ENCODE measurements at places on chromosomes 4 and X.

DNA sequence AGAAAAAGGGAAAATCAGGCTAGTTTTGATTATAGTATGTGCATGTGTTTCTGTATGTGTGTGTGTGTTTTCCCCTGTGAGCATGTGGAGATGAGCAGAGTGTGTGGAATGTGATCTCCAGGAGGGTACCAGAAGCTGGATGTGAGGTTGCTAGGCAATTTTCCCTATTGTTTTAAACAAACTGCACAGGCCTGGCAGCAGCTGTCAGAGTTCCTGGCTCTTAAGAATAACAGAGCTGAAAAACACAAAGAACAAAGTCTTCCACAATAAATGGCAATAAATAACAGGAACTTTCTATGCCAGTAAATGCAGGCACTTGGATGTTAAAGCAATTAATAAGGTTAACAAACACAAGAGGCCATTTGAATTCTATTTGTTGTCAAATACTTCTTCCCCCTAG lies 344.6 kb upstream of the CTSO start:
- DNase-seq: no peak

- no peak for DNase-seq
These were observed 51.3 kb downstream of the RUFY3 start for GRCh38 chr4:70772929-70773555.

- DNase-seq: no peak
These were observed 350.3 kb downstream of the NR3C2 start for GRCh38 chr4:148091896-148092295.

GRCh38 chr4:70833675-70834074 lies 6.0 kb downstream of the GRSF1 start:
- DNase-seq: no peak

- no peak for DNase-seq
These were observed 15.9 kb downstream of the CCDC149 start for GRCh38 chr4:24896977-24897376.

DNA sequence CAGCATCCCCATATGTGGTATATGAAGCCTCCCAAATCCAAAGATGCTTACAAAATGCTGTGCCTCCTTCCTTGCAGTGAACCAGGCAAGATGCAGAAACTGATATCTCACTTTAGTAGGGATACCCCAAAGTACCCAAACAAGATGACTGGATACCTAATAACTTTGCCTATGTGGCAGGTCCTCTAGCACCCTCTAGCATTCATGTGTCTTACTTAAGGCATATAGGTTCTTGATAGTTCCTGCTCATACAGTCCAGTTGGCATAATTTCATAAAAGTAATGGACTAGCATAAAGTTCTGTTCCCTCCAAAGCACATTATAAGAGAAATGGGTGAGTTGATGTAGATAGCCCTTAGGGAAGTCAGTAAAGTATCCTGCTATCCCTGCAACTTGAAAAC lies 36.8 kb upstream of the SPP1 start:
- DNase-seq: no peak

DNA sequence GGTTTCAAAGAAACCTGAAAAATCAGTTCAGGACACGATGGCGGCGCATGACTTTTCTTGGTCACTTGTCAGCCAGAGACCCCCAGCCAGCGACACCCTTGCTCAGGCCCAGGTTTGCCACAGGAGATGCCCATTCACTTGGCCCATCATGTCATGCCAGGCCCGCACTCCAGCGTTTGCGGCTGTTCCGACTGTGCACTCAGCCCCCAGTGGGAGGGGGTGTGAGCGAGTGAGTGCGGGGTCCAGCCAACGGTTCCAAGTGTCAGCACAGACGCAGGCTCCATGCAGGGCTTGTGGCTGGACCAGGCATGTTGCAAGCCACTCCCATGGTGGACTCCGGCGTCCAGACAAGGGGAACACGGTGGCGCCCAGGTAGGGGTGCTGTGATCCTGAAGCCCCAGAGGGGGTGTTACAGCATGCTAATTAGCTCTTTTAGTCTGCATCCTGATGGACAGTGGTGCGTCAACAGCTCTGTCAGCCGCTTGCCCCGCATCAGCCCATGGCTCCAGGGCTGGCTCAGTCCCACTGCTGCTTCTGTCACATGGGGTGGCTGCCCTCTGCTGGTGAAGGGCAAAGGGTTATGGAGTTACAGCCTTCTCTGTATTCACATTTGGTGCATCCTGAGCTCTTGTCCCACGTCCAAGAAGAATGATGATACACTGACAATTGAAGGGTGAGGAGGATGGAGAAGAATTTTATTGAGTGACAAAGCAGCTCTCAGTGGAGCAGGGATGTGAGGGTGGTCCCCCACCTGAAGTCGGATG lies 3.7 kb upstream of the MAEA start:
- no peak for DNase-seq

DNA sequence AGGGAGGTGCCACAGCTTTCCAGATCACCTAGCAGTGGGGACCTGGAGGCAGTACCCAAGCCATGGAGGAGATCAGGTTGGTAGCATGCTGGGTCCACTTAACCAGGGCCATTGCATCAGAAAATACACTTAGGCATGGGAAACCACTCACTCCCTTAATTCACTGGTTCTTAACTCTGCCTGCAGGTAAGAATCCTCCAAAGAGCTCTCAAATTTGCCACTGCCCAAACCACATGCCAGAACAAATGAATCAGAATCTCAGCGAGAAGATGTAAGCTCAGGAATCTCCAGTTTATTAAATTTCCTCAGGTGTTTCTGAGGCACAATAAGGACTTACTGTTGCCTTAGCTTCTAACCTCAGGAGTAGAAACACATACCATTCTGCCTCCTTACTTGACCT lies 327.7 kb upstream of the RASGEF1B start:
- no peak for DNase-seq

- DNase-seq: no peak
These were observed 324.3 kb upstream of the TAPT1 start for GRCh38 chr4:16550531-16550930.

DNA sequence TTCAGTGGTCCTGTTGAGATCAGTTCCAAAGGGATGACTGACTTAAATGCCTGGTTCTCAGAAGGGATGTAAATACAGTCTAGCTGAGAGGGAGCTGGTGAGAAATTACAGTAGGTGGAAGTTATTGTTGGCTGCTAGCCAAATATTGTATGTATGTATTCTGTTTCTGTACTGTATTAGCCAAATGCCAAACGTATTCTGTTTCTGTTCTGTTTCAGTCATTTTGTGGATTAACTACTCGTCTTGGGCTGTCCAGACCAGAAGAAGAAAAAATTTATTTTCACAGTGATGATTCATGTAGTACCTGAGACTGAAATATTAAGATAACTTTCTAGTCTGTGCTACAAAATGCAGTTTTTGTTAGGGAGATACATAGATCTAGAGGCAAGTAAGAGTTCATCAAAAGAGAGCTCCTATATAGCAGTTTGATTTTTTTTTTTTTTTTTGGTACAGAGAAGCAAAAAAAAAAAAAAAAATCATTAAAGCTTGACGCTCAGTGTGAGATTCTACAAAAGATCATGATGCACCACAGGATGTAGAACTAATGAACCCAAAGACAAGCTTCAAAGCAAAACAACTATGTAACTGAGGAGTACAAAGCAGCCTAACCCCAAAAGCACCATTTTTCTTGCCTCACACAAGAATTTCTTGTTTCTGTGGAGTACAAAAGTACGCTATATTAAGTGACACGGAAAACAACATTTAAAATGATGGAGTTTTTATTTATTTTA lies 54.8 kb downstream of the CASP6 start:
- no peak for DNase-seq

DNA sequence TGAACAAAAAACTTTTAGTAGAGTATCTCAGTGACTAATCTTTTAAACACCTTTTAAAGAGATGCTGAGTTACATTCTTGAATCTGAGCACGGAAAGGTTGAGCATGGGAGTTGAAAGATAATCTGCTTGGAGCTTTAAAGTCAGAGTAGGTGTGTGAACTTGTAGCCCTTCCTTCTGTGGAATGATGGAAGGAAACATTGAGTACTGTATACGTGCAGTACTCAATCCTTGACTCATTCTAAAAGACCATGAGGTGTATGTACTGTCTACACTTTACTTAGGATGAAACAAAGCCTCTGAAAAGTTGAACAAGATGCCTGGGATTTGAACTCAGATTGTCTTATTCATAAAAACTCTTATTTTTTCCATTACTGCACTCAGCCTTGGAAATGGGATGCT lies 3.4 kb downstream of the ENOPH1 start:
- no peak for DNase-seq

DNA sequence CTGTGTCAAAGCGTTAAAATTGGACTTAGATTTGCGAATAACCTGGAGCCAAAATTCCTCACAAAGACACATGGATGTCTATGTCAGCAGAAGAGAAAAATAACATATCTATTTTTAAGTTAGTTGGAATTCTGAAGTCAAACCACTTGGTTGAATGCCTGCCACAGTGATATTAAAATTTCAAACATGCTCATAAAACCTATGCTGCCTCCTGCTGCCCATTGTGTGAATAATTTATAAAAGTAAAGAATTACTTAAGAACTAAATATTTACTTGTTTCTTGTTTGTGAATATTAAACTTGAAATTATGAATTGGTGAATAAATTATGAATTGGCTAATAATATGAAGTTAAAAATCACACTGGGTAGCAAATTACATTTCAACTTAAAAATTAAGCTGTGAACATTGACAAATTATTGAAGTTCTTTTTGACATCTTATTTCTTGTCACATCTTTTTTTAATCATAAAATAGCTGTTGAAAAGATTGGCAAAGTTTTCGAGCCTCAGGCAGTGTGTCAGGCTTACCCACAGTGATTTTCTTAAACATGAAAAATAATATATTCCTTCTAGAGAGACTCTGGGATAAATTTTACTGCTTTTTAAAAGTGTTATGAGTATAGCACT lies 35.4 kb downstream of the FABP2 start:
- DNase-seq: no peak

DNA sequence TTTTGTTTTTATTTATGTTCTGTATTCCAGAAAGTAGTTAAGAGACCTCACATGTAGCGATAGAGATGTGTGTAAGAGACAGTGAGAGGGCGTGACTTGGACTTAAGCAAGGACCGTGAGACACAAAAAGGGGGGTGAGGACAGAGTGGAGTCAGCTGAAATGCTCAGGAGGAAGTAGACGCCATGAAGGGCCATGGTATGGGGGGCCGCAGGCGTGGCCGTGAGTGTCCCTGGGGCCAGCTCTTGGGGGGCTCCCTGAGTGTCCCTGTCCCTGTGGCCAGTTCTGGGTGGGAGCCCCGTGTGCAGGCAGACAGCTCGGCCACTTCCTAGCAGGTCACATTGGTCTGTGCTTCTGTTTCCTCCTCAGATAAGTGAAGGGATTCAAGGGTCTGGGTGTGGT lies 23.0 kb upstream of the MSANTD1 start:
- no peak for DNase-seq

GRCh38 chrX:132017431-132018185 lies 5.5 kb upstream of the STK26 start:
- DNase-seq: no peak

- DNase-seq: no peak
These were observed 238.1 kb downstream of the SLITRK2 start for GRCh38 chrX:146055733-146056132.

GRCh38 chr4:5854929-5855328 lies 38.0 kb downstream of the CRMP1 start:
- no peak for DNase-seq

DNA sequence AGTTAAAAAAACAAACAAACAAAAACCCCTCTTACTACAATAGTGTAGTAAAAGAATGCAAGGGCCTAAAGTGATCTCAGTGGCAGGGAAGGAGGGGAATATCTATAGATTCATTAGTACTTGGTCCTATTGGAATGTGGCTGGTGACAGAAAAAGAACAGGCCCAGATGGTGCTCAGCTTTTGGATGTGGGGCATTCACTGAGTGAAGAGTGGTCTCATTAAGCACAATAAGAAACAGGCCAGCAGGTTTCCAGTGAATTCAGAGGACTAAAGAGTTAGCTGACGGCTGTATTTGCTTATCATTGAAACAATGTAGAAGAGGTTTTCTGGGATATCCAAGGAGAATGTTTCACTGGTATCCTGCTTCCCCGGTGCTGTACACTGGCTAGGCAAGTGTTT lies 243.8 kb upstream of the HHIP start:
- no peak for DNase-seq

DNA sequence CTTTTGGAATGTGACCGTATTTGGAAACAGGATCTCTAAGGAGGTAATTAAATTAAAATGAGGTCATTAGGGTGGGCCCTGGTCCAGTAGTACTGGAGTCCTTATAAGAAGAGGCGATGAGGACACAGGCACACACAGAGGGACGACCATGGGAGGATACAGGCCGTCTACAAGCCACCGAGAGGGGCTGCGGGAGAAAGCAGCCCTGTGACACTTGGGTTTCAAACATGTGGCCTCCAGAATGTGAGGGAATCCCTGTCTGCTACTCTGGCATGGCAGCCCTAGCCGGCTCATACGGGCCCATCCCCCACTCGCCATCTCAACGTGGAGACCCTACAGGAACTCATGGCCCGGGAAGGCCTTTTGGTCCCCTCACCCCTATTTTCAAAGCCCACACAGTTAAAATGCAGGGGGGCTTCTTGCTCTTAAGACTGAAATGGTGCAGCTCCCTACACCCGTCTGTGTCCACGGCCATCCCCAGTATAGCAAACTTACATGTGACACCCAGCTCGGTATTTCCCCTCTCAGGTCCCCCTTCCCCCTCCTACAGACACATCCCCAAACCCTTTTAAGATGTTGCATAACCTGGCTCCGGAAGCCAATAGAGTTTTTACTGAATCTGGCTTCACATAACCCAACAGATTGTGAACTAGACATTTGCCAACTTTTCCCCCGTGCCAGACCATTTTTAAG lies 124.1 kb upstream of the TBL1X start:
- no peak for DNase-seq

- DNase-seq: no peak
These were observed 302.3 kb downstream of the DCHS2 start for GRCh38 chr4:154189346-154189745.

All from anterior cingulate cortex (tissue), 58 donors.